LHCN-M2 (cell line): ENCODE measurements at places on chromosomes 3 and 15.
A peak's percentile ranks its signal among the peaks of the same experiment; 100 is the strongest.

GRCh38 chr15:41848631-41849030 is 10.0 kb downstream of the PLA2G4B start:
- no peak for DNase-seq

DNA sequence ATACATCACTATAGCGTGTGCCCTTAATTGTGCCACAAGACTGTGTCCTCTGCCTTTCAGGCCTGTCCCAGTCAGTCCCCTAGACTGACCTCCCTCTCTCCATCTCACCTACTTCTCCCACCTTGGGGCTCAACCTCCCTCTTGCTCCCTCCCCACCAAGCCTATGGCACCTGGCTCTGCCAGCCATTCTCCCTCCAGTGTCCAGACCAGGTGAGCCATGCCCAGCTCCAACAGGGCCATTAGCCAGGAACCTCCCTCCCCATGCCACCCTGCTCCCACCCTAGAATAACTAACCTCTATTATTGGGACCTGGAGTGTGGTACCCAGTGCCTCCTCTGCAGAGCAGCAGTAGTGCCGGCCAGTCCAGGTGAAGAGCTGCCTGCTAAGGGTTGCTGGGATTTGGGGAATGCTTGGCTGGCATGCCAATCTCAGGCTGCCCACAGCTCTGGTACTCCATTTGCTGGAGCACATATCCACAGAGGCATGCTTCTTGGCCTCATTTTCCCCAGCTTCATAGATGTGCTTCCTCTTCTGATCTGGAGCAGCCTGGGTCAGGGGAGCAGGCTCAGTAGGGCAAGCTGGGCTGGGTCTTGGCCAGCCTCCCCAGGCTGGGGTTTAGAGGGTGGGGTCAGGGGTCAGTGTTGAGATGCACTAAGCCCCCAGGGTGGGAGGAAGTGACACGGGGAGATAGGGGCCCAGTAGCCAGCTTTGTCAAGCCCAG is 38.8 kb downstream of the SAXO2 start:
- DNase-seq: no peak

- no peak for DNase-seq
Measured at GRCh38 chr3:168267179-168267578, 171.5 kb upstream of the GOLIM4 start.

DNA sequence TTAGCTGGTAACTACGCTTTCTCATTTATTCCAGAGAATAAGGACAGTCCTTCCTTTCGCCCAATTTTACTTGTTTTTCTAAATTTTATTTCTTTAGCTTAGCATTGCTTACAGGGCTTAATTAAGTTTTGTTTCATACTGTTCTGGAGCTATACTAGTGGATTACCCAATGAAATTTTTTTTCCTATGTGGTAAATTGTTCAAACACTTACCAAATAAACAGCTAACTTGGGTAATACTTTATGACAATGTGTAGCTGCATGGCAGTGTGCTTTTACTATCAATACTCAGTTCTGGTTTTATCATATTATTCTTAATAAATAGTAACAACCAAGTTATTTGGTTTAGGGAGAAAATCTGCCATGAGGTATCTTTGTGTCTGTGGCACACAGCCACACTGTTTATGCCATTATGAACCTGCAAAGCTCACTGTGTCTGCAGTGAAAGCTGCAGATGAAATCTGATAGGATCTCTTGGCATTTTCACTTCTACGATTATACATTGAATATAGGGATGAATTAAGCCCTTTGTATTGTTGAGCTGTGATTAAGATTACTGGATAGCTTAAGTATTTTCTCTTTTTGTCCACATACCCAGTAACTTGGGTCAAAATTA is 37.2 kb downstream of the UBE2E2 start:
- no peak for DNase-seq

- DNase-seq: no peak
Measured at GRCh38 chr15:66254089-66254950, 770 bp upstream of the MEGF11 start.

- DNase-seq: no peak
Measured at GRCh38 chr3:139705631-139706030, 27.9 kb upstream of the NMNAT3 start.

GRCh38 chr3:32102289-32102688 is 4.1 kb upstream of the GPD1L start:
- no peak for DNase-seq

GRCh38 chr15:59124261-59124660 is 19.3 kb downstream of the CCNB2 start:
- no peak for DNase-seq

- peak; percentile 77 for DNase-seq
Measured at GRCh38 chr3:134483195-134483900, 2.4 kb downstream of the ANAPC13 start.

GRCh38 chr15:62020576-62021160 is 39.6 kb downstream of the VPS13C start:
- peak; percentile 34 for DNase-seq

DNA sequence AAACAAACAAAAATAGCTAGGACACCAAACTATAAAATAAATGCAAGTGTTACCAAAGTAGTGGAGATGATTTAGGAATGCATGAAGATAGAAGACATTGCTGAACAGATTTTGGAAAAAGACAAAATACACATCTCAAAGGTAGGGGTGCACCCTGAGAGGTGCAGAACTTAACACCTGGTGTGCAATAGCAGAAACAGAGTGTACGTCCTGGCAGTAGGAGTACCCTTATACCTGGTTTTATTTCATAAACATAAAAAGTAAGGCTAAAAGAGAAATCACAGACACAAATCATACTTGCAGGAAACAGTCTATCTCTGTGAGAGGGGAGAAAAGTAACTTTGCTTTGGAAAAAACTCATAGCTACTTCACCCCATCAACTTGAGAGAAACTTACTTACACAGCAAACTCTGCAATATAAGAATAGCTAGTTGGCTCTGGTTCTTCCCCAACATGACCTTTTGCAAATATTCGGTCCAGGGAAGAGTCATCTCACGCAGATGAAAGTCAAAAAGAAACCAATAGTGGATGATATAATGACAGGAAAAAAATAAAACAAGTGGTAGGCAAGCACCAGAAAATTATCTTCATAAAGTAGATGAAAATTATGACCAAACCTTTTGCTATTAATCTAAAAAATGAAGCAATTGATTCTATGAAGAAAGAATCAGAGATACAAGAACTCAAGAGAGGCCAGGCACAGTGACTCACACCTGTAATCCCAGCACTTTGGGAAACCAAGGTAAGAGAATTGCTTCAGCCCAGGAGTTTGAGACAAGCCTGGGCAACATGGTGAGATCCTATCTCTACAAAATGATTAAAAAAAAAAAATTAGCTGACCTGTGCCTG is 108.9 kb upstream of the BNIP2 start:
- DNase-seq: no peak

DNA sequence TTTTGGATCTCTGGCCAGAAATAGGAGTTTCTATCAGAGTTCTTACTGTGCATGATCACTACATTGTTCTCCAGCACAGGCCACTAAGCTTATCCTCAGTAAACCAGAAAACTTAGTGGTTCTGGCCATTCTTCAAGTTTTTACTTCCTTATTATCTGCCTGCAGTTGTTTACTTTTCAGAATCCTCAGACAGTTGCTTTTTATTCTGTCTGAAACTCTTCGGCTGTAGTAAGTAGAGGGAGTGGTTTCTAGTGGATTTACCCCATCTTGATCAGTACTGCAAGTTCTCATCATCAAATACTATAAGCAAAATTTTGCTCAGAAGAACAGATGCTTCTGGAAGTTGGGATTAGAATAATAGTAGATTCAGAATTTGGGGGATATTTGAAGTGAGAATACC is 193.0 kb upstream of the RARB start:
- DNase-seq: no peak

GRCh38 chr3:31533169-31534064 is 692 bp downstream of the STT3B start:
- DNase-seq: no peak

DNA sequence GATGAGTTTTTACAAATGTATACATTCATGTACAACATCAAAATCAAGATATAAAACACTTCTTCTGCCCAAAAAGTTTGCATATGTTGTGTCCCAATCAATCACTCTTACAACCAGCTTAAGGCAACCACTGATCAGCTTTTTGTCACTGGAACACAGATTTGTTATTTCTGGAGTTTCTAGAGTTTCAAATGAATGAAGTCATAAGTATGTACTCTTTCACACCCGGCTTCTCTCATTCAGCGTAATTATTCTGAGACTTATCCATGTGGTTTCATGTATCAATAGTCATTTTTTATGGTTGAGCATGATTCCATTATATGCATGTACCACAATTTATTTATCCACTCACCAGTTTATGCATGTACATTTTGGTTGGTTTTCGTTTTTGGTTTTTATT is 53.0 kb upstream of the CORO2B start:
- no peak for DNase-seq

DNA sequence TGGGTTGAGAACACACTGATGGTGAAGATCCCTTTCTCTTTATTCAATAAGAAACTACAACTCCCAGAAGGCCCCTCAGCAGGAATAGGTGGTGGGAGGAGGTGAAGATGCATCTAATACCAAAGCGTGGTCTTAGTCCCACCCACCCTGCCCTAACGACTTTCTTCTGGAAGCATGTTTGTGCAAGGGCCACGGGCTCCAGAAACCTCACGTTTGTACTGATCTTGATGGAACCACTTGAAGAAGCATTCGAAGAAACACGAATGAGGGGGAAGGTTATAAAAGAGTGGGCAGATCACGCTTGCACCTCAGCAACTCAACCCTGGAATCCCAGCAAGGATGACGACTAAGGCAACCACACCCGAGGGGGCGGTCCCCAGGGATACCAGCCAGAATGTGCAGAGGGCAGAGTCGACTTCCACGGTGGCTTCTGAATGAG is 10.6 kb upstream of the SLC25A36 start:
- DNase-seq: peak; percentile 29

- DNase-seq: no peak
Measured at GRCh38 chr15:66654739-66655375, 47.2 kb upstream of the SMAD6 start.

- DNase-seq: no peak
Measured at GRCh38 chr3:133563816-133564215, 9.7 kb upstream of the CDV3 start.

DNA sequence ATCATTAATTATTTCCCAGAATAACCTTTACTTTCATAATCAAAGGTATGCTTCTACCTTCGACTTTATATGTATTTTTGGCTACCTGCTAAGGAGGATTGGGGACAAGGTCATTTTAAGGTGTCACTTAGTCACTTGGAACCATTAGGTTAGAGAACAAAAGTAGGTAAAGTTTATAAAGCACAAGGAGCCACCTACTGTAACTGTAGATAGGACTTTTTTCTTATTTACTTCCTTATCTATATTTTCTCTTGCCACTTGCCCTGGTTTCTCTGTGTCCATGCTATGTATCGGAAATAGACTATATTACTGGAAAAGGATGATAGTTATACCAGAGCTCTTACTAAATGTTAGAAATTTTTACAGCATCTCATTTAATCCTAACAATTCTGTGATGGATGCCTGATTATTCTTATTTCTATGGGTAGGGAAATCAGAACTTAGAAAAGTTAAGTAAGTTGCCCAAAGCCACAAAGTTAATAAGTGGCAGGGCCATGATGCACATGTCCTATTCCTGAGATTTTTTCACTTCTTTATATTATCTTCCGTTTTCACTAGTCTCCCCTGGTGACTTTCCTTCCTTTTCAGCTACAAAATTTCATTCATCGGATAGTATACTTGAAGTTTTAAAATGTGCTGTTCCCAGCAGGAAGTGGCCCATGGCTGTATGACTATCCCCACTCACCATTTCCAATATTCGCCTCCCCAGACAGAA is 132.5 kb downstream of the CMSS1 start:
- no peak for DNase-seq

- peak; percentile 43 for DNase-seq
Measured at GRCh38 chr3:61979638-61980037, 393.7 kb downstream of the FEZF2 start.

GRCh38 chr3:32780735-32781210 is 37.0 kb upstream of the TRIM71 start:
- DNase-seq: peak; percentile 30

DNA sequence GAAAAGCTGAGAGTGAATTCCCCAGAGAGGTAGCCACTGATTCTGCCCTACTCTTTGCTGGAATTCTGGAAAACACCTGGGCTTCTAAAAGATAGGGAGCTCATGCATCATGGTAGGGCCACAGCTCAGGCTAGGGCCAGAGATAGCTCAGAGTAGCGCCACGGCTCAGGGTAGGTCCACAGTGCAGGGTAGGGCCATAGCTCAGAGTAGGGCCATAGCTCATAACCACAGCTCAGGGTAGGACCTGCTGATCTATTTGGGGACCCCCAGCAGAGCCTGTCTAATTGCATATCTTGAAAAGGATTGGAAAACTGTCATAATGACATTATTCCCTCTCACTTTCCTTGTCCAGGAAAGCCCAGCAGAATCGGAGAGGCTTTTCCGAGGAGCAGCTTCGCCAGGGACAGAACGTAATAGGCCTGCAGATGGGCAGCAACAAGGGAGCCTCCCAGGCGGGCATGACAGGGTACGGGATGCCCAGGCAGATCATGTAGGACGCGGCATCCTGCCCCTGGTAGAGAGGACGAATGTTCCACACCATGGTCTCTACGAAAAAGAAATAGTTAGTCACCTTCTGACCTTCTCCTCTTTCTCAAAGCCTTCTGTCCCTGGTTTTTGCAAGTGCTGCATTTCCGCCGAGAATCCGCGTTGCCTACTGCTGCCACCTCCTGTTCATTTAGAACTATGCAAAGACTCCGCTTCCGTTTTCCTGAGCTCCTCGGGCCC is 14.5 kb downstream of the TAGLN3 start:
- DNase-seq: peak; percentile 82

DNA sequence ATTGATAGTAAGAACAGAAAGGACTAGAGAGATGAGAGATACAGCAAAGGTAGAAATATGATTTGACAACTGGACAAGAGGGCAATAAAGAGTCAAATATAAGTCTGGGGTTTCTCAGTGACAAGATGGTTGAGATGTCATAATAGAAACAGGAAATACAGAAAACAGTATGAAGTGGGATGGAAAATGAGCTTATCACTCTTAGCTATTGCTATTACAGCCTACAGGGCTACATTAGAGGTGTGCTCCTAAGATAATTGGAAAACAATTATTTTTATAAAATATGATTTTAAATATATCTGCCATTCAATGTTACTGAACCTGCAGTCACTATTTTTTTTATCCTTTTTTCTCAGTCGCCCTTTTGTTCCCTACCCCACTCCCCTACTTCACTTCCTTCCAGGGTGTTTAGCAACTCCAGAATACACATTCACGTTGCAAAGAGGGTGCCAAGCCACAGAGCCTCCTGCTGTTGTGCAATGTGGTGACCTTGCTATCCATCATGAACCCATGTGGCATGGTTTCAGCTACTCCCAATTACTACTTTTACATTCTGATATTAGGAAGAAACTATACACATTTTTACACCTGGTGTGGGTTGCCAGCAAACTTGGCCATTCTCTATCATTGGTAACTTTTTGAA is 6.0 kb downstream of the NRG4 start:
- DNase-seq: peak; percentile 16
